ENCODE measurements at places on chromosomes 16 and 17. TPM values are rescaled to one million over a fixed set of nuclear protein-coding genes. Genes with fewer than 3 reads are reported as not detected.

DNA sequence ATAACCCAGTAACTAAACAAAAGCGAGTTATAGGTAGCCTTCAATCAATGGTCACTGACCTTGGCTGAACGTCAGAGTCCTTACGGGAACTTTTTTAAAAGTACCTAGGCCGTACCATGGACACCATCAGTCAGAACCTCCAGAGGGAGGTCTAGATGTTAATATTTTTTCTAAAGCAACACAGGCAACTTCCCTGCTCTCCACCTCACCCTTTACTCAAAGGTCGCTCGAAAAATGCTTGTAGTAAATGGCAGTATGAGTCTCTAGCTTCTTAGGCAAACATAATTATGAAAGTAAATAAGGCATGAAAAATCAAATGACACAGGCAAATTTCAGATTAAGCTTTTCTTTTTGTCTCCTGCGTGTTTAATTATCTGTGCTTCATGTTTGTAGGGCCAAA is 82.1 kb downstream of the SLC39A11 start:
- DNase-seq, result no peak

DNA sequence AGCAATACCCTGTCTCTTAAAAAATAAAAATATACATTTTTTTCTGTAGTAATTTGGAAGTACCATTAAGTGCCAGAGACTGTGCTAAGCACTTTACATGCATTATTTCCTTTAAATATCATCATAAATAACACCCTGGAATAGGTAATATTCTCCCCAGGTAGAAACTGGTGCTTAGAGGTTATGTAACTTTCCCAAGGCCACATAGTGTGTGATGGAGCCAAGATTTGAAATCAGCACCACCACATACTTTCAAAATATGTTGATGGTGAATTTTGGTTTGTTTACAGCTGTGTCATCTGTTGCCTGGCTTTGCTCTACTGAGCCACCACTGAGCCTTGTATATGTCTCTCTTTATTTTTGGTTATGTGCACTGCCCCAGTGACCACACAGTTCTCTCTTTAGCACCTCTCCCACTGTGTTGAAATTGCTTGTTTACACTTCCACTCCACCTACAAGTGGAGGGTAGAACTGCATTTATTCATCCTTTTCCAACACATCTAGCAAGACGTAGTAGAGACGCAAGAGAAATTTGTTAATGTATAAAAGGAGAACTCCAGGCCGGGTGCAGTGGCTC is 19.0 kb upstream of the NBR1 start:
- no peak for DNase-seq

DNA sequence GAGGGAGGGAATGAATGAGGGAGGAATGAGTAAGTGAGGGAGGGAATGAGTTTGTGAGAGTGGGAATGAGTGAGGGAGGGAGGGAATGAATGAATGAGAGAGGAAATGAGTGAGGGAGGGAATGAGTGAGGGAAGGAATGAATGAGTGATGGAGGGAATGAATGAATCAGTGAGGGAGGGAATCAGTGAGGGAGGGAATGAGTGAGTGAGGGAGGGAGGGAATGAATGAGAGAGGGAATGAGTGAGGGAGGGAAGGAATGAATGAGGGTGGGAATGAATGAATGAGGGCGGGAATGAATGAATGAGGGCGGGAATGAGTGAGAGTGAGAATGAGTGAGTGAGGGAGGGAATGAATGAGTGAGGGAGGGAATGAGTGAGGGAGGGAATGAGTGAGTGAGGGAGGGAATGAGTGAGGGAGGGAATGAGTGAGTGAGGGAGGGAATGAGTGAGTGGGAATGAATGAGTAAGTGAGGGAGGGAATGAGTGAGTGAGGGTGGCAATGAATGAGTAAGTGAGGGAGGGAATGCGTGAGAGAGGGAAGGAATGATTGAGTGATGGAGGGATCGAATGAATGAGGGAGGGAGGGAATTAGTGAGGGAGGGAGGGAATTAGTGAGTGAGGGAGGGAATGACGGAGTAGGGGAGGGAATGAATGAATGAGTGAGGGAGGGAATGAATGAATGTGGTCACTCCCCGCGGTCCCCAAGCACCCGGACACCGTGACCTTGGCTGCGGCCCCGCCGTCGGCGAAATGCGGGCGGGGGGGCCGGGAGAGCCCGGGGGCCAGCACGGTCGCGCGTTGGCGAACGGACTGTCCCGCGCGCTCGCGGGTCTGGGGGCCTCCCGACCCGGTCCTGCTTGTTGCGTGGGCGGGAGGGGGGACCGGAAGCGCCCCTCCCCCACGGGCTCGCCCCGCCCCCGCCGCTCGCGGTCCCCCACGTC is 1.1 kb upstream of the UBE2I start:
- DNase-seq, result no peak

- no peak for DNase-seq
These were observed 131.9 kb upstream of the ZFHX3 start for GRCh38 chr16:73179705-73180331.

- no peak for DNase-seq
These were observed 487 bp downstream of the TSR1 start for GRCh38 chr17:2335726-2336214.

- no peak for DNase-seq
These were observed 86.8 kb upstream of the WSB1 start for GRCh38 chr17:27207073-27207513.

Gene FBXL19
- 18.0 TPM for polyA plus RNA-seq

Gene GPR142
- polyA plus RNA-seq, result 0.11 TPM
